ENCODE measurements at places on chromosomes 3 and 15. TPM values are rescaled to one million over a fixed set of nuclear protein-coding genes. Genes with fewer than 3 reads are reported as not detected.

The FOXL2NB gene
- total RNA-seq, result not detected

The TMIE gene
- not detected for total RNA-seq

The PLSCR4 gene
- total RNA-seq, result 62.2 TPM

The IL17RD gene
- 3.0 TPM for total RNA-seq

- no peak overlapping the region for H3K27ac ChIP-seq
- no peaks in the 10 kb centered on the region for H3K36me3 ChIP-seq
- H3K27me3 ChIP-seq, result no peaks in the 10 kb centered on the region
- no peak for DNase-seq
- H3K4me3 ChIP-seq, result no peak overlapping the region
- H3K4me1 ChIP-seq, result no peaks in the 10 kb centered on the region
Observed at GRCh38 chr3:120025520-120025919, 68.7 kb downstream of the GSK3B start.

DNA sequence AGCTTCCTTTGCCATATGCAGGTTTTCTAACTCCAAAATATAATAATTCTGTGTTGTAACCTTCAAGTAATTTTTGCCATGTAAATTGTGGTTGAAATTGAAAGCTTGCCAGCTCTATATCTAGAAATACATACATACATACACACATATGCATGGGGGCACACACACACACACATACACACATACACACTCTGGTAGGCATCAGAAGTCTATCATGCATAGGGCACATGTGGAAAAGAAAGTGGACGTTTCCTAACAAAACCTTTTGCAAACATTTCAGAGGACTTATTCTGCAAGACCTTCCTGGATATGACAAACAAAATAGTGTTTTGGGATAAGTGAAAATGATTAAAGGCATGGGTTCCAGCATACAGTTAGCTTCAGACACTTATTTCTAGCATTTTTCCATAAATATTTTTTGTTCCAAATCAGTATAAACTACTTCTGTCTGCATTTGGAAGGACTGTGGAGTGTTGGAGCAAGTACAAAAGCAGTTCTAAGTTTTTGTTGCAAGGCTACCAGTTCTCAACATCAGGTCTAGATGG is 578.9 kb downstream of the RBMS3 start:
- no peak overlapping the region for H3K27ac ChIP-seq
- no peaks in the 10 kb centered on the region for H3K4me1 ChIP-seq
- H3K36me3 ChIP-seq, result no peaks in the 10 kb centered on the region
- DNase-seq, result no peak
- H3K4me3 ChIP-seq, result no peak overlapping the region

DNA sequence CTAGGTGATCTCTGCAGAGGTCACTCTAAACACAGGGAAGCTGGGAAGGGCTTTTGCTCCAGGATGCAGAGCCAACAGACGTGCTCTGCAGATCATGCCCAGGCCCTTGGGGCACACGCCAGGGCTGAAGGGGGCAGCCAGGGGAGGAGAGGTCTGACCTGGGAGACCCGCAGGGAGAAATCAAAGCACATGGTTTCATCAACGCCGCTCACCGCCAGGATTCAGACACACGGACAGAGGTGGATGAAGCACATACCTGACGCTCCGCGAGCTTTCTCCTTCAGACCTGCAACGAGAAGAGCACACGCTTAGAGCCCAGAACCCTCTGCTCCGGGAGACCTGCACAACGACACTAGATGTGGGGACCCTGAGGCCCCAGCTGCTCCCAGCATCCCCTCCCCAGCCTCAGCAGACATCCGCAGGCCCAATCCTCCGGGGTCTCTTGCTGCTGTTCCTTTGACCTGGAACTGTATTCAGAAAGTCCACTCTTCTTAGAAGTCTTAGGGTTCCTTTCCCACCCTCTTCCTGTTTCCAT is 90.7 kb upstream of the IQSEC1 start:
- H3K27me3 ChIP-seq, result no peaks in the 10 kb centered on the region
- no peak overlapping the region for H3K27ac ChIP-seq
- no peak overlapping the region for H3K4me3 ChIP-seq
- H3K4me1 ChIP-seq, result no peaks in the 10 kb centered on the region
- no peak for DNase-seq

GRCh38 chr3:33521736-33522135 is 81.5 kb upstream of the UBP1 start:
- no peaks in the 10 kb centered on the region for H3K4me1 ChIP-seq
- DNase-seq, result no peak
- H3K27me3 ChIP-seq, result no peaks in the 10 kb centered on the region
- H3K27ac ChIP-seq, result no peak overlapping the region
- H3K36me3 ChIP-seq, result no peaks in the 10 kb centered on the region
- H3K4me3 ChIP-seq, result no peak overlapping the region

DNA sequence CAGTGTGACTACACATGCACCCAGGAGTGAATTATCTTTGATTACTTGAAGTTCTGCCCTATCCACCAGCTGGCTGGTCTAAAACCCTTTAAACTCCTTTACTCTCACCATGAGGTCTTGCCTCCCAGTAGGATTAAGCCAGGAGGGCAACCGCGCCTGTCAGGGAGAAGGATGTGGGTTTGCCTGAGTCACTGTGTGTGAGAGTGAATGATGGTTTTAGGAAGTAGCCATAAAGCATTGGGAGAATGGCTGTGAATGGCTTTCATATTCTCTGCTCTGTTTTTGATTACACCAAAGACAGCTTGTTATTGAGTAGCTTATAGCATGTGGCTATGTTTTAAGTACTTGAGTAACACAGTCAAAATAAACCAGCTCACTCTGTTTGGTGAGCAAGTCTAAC is 637.7 kb upstream of the TBL1XR1 start:
- H3K27ac ChIP-seq, result peak overlapping the region; percentile 44
- no peaks in the 10 kb centered on the region for H3K4me1 ChIP-seq
- no peaks in the 10 kb centered on the region for H3K27me3 ChIP-seq
- no peak overlapping the region for H3K4me3 ChIP-seq
